T-helper 17 cell (primary cell): ENCODE measurements at places on chromosomes 7 and 10. TPM values are rescaled to one million over a fixed set of nuclear protein-coding genes. Genes with fewer than 3 reads are reported as not detected.

DNA sequence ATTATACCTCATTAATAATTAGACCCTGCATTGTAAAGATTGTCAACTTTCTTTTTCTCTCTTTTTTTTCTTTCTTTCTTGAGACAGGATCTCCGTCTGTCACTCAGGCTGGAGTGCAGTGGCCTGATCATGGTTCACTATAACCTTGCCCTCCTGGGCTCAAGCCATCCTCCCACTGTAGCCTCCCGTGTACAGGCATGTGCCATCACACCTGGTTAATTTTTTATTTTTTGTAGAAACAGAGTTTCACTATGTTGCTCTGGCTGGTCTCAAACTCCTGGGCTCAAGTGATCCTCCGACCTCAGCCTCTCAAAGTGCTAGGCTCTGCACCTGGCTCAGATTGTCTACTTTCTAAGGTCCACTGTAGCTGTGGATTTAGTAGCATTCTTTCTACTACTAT is 50.7 kb downstream of the MDFIC start:
- DNase-seq: no peak
- no peaks in the 10 kb centered on the region for H3K27me3 ChIP-seq
- peak overlapping the region; percentile 86 for H3K27ac ChIP-seq
- peaks cover 54% of the 10 kb centered on the region for H3K4me1 ChIP-seq
- no peaks in the 10 kb centered on the region for H3K36me3 ChIP-seq
- no peak overlapping the region for H3K4me3 ChIP-seq

DNA sequence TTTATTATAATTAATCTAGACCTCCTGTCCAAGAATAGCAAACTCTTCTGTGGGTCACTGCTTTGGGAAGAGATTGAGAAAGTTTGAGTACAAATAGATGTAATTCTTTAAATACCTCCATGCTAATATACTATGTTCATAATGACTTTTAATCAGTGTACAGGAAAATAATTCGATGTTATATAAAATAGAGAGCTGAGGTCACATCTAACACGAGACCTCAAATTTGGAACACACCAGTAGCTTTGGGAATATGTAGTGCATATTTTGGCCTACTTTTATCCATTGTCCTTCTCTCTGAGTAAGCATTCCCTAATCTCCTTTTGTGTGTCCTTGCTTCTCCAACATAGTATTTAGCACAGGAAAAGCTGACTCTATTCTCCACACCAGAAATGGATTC is 27.3 kb upstream of the CABCOCO1 start:
- DNase-seq: no peak
- no peaks in the 10 kb centered on the region for H3K4me1 ChIP-seq
- peaks cover 14% of the 10 kb centered on the region for H3K27me3 ChIP-seq
- H3K36me3 ChIP-seq: no peaks in the 10 kb centered on the region

The FRMPD2 gene
- total RNA-seq: not detected

The UPK3B gene
- 4.4 TPM for total RNA-seq

The CALHM3 gene
- not detected for total RNA-seq

- no peaks in the 10 kb centered on the region for H3K36me3 ChIP-seq
- peaks cover 62% of the 10 kb centered on the region for H3K4me1 ChIP-seq
- peak overlapping the region; percentile 42 for H3K4me3 ChIP-seq
- peak; percentile 29 for DNase-seq
Measured at GRCh38 chr10:112389271-112389822, 15.4 kb downstream of the ACSL5 start.

DNA sequence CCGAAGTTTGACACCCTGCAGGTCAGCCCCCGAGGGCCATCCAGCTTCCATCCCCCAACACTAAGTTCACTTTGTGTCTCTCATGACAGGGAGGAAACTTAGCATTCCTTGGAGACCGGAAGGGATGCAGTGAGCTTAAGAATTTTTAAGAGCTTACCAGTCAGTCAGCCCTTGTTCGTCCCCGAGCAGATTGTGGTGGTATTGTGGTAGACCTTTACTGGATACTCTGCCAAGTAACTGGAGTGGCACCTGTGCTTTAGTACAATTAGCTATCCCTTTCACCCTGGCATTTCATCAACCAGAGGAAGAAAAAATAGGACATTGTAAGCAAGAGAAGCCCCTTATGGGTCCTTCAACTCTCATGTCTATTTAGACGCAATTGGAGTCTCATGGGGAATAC is 74.8 kb downstream of the NSUN6 start:
- H3K4me1 ChIP-seq: no peaks in the 10 kb centered on the region
- H3K27me3 ChIP-seq: no peaks in the 10 kb centered on the region
- no peak overlapping the region for H3K27ac ChIP-seq
- no peak for DNase-seq
- no peak overlapping the region for H3K4me3 ChIP-seq

DNA sequence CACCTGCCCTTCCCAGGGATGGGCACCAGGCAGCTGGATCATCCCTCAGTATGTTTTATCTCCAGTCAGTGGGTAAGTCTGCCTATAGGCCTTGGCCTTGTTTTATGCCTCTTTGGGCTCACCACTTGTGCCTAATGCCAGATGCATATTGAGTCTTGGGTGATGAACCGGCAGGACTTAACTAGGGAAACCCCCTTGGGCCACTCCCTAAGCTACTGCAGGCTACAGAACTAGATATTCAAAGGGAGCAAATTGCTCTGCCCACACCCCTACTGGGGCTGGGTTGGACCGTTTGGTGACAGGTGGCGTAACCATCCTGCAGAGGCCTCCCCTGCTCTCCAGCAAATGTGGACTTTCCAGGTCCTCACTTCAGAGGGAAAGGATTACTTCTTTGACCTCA is 115.7 kb upstream of the GDF10 start:
- H3K27me3 ChIP-seq: no peaks in the 10 kb centered on the region
- H3K4me3 ChIP-seq: no peak overlapping the region
- no peaks in the 10 kb centered on the region for H3K36me3 ChIP-seq
- H3K4me1 ChIP-seq: peaks cover 5% of the 10 kb centered on the region
- no peak for DNase-seq
- H3K27ac ChIP-seq: no peak overlapping the region

GRCh38 chr10:22537810-22538209 is 176.6 kb downstream of the PIP4K2A start:
- no peak overlapping the region for H3K4me3 ChIP-seq
- H3K4me1 ChIP-seq: peaks cover 6% of the 10 kb centered on the region
- H3K27ac ChIP-seq: no peak overlapping the region

DNA sequence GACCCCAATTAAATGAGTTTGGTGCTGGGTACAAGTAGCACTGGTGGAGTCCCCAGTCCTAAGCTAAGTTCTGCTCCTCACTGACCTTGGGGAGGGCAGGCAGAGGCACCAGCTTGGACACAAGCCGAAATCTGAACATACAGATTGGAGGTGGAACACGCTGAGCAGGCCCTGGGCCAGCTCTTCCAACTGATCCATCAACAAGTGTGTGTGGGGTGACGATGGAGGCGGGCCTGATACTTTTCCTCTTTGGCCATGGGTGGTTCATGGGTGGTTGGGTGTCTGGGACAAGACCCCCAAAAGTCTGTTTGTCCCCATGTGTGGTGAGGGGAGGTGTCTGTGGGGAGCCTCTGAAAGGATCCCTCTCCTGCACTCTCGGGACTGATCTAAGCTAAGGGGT is 1.9 kb downstream of the ADCYAP1R1 start:
- no peak for DNase-seq
- peaks cover 5% of the 10 kb centered on the region for H3K4me1 ChIP-seq
- H3K27ac ChIP-seq: no peak overlapping the region
- H3K27me3 ChIP-seq: peaks cover 69% of the 10 kb centered on the region

GRCh38 chr10:76915316-76915715 is 722.3 kb downstream of the KCNMA1 start:
- H3K4me1 ChIP-seq: no peaks in the 10 kb centered on the region
- no peak overlapping the region for H3K4me3 ChIP-seq
- DNase-seq: no peak
- no peaks in the 10 kb centered on the region for H3K27me3 ChIP-seq
- H3K27ac ChIP-seq: no peak overlapping the region

The RBM48 gene
- 29.3 TPM for total RNA-seq

DNA sequence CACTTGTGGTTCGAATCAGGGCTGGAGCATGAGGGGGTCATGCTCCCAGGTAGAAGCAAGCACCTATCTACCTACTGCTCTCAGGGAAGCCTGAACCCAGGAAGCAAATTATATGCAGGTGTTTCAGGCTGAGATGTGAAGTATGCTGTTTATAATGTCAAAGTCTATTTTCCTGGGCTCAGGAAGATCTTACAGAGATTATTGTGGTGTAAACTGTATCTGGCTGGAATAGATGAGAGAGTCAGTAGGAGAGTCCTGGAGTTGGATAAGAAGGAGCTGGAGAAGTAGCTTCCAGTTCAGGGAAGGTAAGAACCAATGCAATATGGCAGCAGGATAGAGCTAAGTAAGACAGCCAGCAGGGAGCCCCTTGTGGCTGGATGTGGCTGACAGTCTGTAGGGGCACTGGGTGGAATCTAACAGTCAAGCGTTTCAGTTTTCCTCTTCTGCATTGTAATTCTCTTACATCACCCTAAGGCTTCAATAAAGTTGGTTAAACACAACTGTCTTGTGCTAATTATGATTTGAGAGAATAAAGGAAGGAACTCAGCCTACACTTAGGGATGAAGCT is 105.9 kb upstream of the EEPD1 start:
- DNase-seq: no peak
- peaks cover 4% of the 10 kb centered on the region for H3K4me1 ChIP-seq
- H3K27ac ChIP-seq: no peak overlapping the region

GRCh38 chr7:65475040-65475726 is 101.5 kb downstream of the ZNF92 start:
- peak overlapping the region; percentile 0 for H3K27ac ChIP-seq
- DNase-seq: no peak
- H3K4me3 ChIP-seq: peak overlapping the region; percentile 22
- H3K36me3 ChIP-seq: peaks cover 10% of the 10 kb centered on the region

DNA sequence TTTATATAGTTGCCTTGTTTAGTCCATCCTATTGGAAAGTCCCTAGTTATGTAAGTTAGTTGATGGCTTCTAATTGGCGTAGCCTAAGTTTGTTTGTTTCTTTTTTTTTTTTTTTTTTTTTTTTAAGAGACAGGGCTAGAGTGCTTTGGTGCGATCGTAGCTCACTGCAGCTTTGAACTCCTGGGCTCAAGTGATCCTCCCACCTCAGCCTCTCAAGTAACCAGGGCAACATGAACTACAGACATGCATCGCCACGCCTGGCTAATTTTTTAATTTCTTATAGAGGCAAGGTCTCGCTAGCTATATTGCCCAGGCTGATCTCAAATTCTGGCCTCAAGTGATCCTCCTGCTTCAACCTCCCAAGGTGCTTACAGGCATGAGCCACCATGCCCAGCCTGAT is 7.1 kb downstream of the CSGALNACT2 start:
- no peak overlapping the region for H3K4me3 ChIP-seq
- H3K27ac ChIP-seq: no peak overlapping the region
- H3K36me3 ChIP-seq: no peaks in the 10 kb centered on the region
- DNase-seq: no peak

GRCh38 chr7:132757783-132758182 is 181.5 kb upstream of the PLXNA4 start:
- H3K27ac ChIP-seq: no peak overlapping the region
- H3K27me3 ChIP-seq: peaks cover 2% of the 10 kb centered on the region
- peaks cover 4% of the 10 kb centered on the region for H3K4me1 ChIP-seq

DNA sequence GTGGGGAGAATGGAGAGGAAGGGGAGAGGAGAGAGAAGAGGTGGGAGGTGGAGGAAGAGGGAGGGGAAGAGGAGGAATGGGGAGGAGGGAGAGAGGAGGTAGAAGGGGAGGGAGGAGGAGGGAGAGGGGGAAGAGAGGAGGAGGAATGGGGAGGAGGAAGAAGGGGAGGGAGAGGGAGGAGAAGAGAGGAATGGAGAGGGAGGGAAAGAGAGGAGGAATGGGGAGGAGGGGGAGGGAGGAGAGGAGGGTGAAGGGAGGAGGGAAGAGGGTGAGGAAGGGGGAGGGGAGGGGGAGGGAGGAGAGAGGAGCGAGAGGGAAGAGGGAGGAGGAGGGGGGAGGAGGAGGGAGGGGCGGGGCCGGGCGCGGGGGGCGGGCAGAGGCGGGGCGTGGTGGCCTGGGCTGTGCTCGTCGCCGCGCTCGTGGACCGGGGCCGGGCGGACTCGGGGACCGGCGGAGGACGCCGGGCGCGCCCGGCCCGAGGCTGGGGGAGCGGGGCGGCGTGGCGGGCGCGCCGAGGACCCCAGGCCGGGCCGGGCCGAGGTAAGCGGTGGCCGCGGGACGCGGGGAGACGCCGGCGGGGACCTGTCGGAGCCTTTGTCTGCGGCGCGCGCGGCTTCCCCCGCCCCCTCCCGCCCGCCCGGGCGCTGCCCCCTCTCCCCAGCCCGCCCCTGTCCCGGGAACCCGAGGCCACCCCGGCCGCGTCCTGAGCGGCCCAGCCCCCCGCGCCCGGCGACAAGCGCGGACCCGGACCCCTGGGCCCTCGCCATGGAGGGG is at the start of gene SLC29A4:
Gene SLC29A4, plus strand, starts transcription at position 401 of the 774 bp plus-strand sequence. CDS start 4,874 bp downstream, outside the sequence.
- H3K27me3 ChIP-seq: peaks cover 6% of the 10 kb centered on the region
- no peak within 1 kb of the TSS for H3K27ac ChIP-seq
- H3K36me3 ChIP-seq: no peaks in the 10 kb centered on the region
- DNase-seq: no peak
- no peak within 1 kb of the TSS for H3K4me3 ChIP-seq

GRCh38 chr10:62820586-62820985 is 4.4 kb upstream of the EGR2 start:
- H3K27me3 ChIP-seq: peaks cover 35% of the 10 kb centered on the region
- H3K27ac ChIP-seq: no peak overlapping the region
- H3K4me1 ChIP-seq: peaks cover 20% of the 10 kb centered on the region
- H3K4me3 ChIP-seq: no peak overlapping the region
- H3K36me3 ChIP-seq: peaks cover 4% of the 10 kb centered on the region

- H3K4me1 ChIP-seq: no peaks in the 10 kb centered on the region
- peaks cover 3% of the 10 kb centered on the region for H3K27me3 ChIP-seq
- H3K27ac ChIP-seq: no peak overlapping the region
- H3K36me3 ChIP-seq: no peaks in the 10 kb centered on the region
Measured at GRCh38 chr7:28208506-28208905, 27.9 kb upstream of the JAZF1 start.
